ENCODE measurements at places on chromosomes 1 and 21.

DNA sequence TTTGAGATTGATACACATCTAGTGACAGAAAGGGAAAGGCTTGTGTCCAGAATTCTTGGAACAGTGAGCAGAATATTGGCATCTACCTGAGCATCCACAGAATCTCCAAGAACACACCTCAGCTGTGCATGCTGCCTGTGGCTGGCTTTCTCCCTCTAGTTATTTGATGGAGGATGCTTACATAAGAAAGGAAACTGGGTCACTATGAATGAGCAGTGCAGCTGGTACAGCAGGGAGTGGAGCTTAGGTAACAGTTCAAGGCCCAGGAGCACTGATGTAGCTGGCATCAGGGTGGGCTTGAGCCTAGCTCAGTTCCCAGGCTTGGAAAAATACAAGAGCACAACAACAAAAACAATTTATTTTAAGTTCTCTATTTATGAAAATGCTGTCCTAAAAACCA is 26.3 kb downstream of the RGS8 start:
- no peak for DNase-seq

GRCh38 chr1:74731399-74732052 is 1.3 kb downstream of the CRYZ start:
- no peak for DNase-seq

GRCh38 chr1:20663365-20663764 is 2.2 kb upstream of the DDOST start:
- no peak for DNase-seq

DNA sequence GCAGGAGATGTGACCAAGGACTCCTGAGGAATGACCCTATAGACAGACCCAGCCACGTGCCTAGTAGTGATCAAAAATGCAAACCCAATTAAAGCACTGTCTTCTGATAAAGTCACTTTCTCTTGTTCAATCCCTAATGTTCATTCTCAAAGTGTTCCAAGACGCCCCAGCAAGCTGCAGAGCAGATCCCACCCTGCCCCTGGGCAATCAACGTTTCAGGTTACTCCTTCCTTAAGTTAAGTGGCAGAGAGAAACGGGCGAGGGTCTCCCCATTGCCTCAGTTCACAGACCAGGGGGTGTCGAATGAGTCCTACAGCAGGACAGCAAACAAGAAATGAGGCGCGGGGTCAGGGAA is 699 bp upstream of the RGS2 start:
- DNase-seq = no peak

- DNase-seq = no peak
These were observed 144.6 kb downstream of the PLPP3 start for GRCh38 chr1:56434740-56435139.

GRCh38 chr1:188670837-188671236 is 1806.8 kb downstream of the BRINP3 start:
- DNase-seq = no peak

- no peak for DNase-seq
These were observed 10.8 kb downstream of the NGF start for GRCh38 chr1:115327270-115327669.

DNA sequence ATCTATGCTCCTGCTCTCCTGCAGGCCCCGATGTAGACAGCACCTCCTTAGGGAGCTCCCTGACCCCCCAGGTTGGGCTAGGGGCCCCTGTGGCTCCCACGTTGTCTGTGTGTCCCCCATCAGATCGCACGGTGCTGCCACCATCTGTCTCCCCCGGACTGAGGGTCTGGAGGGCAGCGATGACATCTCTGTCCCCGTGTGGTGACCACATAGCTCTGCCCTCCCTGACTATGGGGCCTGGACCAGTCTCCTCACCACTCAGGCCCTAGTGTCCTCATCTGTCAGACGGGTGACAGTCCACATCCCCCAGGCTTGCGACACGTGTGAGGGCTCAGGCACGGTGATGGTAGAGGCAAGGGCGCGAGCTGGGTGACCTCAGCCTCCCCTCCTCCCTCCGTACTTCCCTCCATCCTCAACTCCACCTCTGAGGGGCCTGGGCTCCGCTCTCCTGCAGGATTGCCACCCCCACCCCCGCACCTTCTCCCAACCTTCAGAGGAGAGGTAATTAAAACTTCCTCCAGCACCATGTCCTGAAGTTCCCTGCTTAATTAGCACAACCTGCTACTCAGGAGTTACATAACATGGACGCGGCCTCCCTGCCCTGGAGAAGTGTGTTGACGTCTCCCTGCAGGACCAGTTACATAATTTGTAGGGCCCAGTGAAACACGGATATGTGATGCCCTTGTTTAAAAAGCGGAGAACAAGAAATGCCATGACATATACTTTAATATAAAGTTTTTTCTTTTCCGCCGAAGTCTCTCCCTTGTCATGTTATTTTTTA is 288.2 kb downstream of the PTPRU start:
- no peak for DNase-seq

GRCh38 chr1:247328311-247328710 is 3.4 kb downstream of the ZNF496 start:
- DNase-seq = no peak

DNA sequence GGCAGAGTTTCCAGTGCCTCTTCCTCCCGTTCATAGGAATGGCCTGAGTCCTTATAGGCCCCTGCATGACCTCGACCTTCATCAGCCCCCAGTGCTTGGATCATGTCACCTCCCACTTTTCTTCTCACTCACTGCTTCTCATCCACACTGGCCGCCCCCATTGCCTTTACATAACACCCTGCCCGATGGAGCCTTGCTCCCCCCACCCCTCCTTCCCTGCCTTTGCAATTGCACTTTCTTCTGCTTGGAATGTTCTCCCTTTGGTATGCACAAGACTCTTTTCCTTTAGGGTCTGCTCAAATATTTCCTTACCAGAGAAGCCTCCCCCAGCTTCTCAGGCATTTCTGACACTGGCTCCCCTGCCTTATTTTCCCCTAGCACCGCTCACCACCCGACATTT is 125.2 kb upstream of the KCNJ6 start:
- DNase-seq = no peak

- no peak for DNase-seq
These were observed 419.0 kb upstream of the LRRC7 start for GRCh38 chr1:69148731-69149130.

DNA sequence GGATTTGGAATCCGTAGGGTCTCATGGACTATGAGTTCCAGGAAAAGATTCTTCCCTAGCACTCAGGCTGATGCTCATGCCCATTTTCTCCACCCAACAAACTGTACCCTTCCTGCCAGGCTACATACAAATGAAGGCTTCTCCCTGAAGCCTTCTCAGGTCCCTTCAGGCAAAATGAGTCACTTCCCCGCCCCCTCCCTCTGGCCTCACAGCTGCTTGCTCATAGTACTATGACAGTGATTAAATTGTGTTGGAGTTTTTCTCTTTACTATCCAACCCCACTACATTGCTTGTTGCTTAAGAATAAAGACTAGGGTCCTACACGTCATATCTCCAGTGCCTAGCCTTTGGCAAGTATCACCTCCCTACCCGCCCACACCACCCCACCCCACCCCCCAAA is 207.6 kb upstream of the NFIA start:
- no peak for DNase-seq

DNA sequence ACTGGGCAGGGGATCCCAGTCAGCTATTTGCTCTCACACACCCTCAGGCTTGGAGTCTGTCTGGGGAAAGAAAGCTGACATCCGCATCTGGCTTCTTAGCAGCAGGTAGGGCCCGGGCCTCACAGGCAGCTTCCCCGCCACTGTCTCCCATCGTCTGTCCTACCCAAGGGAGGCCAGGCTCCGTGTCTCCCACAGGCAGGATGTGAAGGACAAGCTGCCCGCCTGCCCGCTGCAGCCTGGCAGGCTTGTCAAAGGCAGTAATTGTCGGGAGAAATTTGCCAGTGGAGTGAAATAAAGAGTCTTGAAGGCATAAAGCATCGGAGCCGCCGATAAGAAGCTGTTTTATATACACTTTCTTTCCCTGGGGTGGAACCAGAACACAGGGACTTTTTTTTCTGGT is 44.0 kb upstream of the DISP3 start:
- no peak for DNase-seq

GRCh38 chr1:43766086-43766784 is 58.9 kb downstream of the ST3GAL3 start:
- DNase-seq = no peak

DNA sequence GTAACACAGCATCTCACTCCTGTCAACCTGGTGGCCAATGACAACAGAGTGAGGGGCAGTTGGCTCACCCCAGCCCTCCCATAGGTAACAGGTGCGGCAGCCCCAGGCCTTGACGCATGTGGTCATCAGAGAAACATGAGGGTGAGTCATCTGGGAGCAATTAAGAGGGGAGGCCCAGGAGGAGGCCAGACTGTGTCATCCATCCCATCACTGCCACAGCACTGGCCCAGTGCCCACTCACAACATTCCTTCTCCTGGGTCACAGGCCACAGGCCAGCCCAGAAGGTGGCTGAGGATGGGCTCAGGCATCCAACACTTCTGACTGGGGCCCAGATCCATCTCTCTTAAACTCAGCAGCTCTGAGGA is 17.1 kb downstream of the TEX35 start:
- no peak for DNase-seq

All from Right ventricle myocardium superior (tissue), 1 donor.